Brain (organoid and tissue), 16 donors: ENCODE measurements at places on chromosomes 7 and 10.
A peak's percentile ranks its signal among the peaks of the same experiment; 100 is the strongest.

DNA sequence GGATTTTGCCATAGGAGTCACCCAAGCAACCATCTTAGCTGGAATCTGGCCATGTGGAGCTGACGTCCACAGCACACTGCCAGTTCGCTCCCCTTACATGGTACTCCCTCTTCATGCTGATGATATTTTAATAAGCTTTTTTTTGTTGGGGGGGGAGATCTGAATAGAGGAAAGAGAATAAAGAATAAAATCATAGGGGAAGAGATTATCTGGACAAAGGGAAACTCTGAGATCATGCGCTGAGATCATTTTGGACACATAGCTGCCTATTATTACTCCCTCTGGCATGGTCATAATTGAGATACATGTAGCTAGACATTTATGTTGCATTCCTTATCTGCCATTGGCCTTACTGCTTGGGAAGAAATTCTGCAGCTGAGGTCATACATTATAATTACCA lies 282.7 kb downstream of the HTR7 start:
- DNase-seq, result no peak

- DNase-seq, result no peak
Observed at GRCh38 chr10:31549896-31550295, 230.9 kb downstream of the ZEB1 start.

DNA sequence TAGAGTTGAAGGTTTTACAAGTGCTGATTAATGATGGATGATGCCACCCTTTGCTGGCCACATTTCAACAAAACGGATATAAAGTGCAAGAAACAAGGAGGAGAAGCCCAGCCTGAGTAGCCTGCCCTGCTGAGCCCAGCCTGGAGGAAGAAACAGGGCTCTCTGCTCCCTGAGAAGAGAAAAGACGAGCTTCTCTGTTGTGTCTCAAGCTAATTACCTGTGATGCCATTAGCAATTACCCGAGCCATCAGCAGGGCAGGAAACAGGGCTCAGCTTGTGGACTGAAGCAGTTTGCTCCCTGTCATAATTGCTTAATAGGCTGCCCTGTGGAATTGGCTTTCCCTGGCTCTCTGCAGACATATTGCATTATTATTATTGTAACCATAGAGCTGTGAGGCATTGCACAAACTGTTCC lies 709.3 kb upstream of the AUTS2 start:
- no peak for DNase-seq

DNA sequence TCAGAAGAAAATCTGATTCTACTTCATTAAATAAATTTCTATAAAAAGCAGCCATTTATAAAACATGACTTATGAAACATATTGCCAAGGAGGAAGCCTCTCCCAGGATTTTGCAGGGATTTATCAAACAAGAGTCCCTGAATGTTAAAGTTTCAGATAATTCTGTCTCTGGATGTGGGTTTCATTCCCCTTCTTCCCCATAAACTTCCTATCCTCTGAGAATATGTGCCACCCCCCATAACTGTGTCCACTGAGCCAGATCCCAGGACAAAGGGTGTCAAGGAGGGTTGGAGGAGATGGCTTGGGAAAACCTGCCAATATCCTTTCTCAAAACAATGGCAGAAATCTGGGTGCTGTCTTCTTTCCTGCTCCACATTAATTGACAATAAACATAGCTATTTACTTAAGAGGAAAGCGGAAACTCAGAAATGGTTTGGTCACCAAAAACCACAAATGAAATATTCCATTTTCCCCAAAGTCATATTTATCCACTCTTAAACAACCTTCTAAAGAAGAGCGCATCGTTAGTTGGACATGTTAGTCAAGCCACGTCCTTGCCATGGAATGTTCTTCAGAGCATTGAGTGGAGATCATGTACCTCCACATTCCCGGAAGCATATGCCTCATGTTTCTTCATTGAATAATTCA lies 54.3 kb upstream of the AKR1E2 start:
- no peak for DNase-seq

DNA sequence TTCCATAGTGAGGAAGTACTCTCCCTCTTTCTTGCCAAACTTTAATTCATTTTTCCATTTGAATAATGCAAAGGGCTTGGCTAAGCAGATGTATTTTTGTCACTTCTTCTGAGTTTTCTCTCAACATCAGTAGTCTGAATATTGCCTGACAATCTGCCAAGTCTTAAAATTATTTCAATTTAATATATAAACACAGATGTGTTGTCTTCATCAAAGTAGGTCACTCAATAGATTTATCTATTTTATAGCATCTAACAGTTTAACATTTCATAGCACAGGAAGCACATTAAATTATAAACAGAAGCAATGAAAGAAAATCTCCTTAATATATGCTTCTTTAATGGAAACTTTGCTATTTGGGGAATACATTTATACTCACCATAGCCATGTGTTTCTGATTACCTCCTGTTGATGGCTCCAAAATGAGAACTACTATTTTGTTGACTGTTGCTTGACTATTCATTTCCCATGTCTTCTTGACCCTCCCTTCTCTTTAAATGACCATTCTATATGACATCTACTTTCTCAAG lies 4.5 kb downstream of the CPED1 start:
- peak; percentile 72 for DNase-seq

- DNase-seq, result no peak
Observed at GRCh38 chr7:140771826-140772225, 75.3 kb downstream of the NDUFB2 start.

DNA sequence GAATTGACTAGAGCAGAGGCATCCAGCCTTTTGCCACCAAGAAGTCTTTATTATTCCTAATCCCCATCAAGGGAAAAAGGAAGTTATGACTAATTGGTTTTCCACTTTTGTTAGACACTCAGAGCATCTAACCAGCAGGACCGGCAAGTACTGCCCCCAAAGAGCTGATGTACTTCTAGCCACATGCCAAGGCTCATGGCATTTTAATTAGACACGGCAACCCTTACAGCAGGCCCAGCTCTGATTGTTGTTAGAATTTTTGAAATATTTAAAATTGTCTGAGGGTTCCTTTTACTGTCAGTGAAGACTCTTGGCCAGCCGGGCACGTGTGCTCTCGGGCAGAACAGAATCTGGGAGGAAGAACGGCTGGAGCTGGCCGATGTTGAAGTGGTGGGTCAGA lies 114.8 kb downstream of the SPAG6 start:
- no peak for DNase-seq

GRCh38 chr7:132250480-132251326 lies 325.6 kb downstream of the PLXNA4 start:
- DNase-seq, result peak; percentile 48

DNA sequence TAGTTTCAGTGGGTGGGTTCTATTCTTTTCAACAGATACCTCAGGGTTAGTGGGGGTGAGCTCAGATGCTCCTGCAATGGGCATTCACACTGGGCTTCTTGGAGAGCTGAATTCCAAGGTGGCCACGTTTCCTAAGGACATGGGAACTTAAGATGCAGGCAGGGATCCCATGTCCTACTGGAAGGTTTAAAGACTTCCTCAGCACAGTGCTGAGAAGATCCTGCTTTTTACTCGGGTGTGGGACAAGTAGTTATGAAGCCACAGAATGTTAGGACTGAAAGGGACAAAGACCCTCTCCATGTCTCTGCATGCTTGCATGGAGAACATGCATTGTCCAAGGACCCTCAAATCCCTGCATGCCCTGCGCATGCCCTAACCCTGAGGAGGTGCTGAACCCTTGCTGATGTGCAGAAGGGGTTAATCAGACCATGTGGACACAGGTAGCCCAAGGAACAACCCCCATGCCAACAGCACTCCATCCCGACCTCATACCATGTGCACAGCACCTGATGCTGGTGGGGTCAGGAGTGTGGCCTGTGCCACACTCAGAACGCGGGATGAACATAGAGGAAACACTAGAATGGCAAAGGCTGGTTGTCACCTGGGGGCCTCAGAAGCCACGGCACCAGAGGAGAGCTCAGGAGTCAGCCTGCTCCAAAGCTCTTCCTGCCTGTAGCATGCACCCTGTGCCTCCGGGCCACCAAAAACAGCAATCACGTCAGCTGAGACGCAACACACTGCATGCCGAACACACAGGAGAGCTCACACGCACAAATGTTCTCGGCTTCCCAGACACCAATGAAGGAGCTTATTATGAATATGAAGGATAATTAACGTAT lies 15.2 kb downstream of the IL2RA start:
- DNase-seq, result no peak

DNA sequence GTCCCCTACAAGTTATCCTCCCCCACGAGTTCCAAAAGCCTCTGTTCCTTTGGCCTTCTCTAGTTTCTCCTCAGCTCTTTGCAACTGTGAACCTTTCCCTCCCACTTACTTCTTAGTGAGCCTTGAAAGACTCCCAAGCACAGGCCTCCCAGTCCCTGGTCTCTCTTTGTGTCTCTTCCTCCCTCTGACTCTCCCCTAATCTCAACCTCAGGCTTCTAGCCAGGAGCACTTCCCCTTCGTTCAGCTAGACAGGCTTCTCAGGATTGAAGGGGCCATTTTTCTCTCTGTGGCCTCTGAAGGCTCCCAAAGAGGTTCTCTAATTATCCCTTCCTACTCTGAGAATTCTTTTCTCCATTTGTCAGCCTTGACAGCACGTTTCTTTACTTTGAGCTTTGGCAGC lies 50.2 kb upstream of the PHYHIPL start:
- DNase-seq, result peak; percentile 79

DNA sequence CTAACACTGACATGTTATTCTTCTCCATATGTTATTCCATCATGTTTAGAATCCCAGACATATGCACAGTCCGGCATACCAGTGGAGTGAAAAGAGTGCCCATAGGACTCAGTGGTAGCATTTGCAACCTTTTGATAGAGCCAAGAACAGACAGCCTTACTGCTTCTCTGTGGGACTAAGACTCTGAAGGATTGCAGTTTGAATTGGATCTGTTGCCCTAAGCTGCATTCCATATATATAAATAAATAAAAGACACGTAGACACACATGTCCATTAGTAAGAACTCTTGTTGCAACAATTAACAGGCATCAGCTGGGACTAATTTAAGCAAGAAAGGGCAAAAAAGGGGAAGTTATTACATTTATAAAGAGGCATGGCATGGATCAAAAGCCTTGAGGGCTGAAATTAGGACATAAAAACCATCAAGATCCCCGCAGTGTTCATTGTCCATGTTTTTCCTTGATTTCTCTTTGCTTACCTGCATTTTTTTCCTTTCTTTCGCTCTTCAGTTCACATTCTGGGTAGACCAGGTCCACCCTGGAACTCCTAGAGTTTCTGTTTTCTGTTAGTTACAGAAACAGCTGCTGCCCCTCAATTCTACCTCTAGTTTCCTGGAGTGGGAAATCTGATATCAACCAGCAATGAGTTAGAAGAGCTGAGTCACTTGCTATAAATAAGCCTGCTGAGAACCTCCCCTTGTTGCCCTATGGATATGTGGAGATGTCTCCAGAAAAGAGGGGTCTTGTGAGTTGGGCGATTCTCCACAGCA lies 132.4 kb downstream of the SORCS1 start:
- DNase-seq, result peak; percentile 88

GRCh38 chr10:108631332-108631731 lies 1292.0 kb downstream of the XPNPEP1 start:
- no peak for DNase-seq

GRCh38 chr10:110820321-110820814 lies 51.4 kb upstream of the PDCD4 start:
- peak; percentile 96 for DNase-seq

GRCh38 chr7:159070431-159071148 lies 74.1 kb downstream of the VIPR2 start:
- no peak for DNase-seq

DNA sequence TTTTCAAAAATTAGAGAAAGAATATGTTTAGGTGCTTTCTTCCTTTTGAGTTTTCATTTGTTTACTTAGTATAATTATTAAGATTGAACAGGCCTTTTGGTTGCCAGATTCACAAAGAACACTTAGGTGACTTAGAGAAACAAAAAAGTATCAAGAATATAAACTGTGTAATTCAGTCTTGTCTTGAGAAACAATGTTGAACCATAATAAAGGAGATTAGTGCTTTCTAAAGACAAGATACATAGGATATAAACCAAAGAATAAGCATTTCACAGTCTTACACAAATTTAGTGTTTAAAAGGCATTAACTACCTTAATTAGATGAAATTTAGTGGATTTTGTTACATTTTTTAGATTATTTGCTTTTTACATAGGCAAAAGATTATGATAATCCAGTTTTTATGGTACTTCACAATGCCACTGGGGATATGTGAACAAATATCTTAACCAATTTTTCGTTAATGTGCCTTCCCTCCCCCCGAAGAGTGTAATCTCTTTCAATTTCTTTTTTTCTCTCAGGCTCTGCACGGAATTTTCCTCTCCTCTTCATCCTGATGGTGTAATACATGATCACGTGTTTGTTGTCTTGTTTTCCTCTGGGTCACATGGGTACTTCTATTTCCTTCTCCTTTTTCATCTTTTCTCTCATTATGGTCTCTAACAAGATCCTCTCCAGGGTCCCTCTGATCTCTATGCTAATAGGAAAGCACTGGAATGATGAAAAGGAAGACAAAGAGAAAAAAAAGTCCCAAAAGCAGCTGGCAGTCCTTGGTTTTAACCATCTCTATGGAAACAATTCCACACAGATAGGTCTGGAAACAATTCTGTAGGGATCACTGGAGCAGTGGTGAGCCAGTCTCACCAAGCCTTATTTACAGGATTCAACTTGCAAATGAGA lies 3.7 kb upstream of the HNRNPH3 start:
- DNase-seq, result peak; percentile 89

- DNase-seq, result no peak
Observed at GRCh38 chr7:43135129-43135528, 22.7 kb downstream of the HECW1 start.

DNA sequence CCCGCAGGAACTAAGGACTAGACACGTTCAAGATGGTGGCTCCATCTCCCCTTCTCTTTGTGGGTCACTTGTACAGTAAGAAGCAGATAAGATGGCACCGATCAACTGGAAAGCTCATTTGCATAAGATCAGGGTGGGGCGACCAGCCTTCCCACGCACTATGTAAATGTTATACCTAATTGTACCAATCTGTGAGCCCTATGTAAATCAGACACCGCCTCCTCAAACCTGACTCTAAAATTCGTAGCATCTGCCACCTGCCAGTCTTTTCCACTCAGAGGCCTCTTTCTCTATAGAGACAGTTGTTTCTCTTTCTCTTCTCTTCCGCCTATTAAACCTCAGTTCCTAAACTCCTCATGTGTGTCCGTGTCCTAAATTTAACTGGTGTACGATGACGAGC lies 324.5 kb downstream of the PHF14 start:
- no peak for DNase-seq

DNA sequence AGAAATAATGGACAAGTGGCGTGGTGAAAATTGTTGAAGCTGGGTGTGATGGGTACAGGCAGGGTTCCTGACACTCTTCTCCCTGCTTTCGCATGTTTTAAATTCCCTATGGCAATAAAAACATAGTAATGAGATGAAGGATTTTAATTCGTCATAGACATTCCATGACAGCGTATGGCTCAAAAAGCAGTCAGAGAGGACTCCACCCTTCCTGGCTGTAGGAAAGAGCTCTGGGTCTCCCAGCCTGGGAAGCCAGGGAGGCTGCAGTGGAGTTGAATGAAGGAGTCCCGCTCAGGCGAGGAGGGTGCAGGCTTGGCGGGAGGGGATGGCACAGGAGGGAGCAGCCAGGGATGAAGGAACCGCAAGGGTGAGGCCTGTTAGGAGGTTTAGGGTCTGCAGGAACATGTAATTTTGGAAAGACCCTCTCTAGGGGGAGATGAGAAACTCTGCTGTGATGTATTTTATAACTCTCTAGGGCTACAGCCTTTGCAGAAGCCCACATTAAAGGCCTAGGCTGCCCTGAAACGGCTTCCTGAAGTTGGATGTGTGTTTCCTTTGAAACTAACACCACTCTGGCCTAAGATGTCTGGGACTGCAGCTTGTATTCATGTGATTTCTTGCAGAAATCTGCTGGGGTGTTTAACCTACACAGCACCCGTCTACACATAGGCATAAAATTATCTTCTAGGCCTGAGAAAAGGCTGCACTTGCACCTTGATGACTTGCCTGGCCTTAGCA lies 7.6 kb upstream of the LARP4B start:
- DNase-seq, result no peak
